ENCODE measurements at places on chromosomes 1 and 21.

DNA sequence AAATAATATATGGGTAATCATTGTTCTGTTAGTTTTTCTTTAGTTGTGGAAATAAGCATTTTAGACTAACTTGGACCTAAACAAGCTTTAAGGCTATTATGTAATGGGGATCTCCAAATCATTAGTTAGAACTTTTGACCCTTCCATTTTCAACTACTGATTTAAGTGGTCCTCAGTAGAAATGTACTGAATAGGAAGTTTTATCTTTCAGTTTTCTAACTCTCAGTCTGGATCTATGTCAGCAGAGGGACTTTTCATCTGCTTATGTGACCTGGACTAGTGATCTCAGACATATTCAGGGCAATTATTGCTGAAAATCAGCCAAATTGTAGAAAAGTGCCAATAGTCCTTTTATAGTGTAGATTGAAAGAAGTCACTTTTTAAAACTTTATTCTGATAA lies 56.0 kb downstream of the SASS6 start:
- no peak for DNase-seq

DNA sequence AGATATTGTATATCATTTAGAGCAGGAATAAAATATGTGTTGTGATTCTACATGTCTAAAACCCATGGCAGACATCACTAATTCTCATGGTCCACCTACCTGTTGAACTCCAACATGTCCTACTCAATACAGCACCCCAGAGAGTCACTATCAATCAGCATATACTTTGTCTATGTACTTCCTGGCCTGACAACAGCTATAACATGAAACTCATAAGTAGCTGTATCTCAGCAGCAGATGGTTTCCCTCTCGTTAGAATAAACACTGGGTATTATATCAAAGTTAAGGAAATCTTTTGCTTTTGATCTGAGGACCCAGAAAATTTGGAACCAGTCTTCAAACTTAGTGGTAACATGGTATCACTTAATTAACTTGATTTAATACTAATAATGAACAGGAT lies 15.8 kb downstream of the ARPC5 start:
- DNase-seq: no peak

GRCh38 chr1:220827445-220828178 lies 40.9 kb downstream of the MTARC1 start:
- DNase-seq: no peak

DNA sequence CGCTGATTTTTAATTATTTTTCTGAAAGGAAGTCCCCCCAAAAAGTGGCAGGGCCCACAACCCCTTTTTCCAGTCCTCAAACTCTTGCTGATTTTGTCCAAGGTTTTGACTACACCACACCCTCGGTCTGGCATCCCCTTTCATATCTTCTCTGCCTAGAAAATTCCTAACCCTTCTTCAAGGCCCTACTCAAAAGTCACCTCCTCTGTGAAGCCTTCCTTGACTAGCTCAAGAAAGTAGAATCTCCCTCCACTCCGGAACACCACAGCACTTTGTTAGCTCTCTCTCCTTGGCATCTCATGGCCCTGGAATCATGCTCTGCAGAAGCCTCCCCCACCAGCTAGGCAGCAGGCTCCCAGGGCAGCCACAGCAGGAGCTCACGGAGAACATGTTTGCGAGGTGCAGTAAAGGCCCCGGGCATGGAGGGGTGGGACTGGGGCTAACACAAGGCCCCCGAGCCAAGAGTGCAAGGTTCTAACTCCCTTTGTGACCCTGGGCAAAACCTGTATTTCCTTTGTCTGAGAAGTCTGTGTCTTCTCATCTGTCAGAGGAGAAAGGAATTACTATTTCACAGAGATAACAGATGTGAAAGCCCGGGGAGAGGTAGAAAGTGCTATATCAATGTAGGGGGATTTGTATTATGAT lies 17.7 kb upstream of the S100A7 start:
- DNase-seq: no peak

DNA sequence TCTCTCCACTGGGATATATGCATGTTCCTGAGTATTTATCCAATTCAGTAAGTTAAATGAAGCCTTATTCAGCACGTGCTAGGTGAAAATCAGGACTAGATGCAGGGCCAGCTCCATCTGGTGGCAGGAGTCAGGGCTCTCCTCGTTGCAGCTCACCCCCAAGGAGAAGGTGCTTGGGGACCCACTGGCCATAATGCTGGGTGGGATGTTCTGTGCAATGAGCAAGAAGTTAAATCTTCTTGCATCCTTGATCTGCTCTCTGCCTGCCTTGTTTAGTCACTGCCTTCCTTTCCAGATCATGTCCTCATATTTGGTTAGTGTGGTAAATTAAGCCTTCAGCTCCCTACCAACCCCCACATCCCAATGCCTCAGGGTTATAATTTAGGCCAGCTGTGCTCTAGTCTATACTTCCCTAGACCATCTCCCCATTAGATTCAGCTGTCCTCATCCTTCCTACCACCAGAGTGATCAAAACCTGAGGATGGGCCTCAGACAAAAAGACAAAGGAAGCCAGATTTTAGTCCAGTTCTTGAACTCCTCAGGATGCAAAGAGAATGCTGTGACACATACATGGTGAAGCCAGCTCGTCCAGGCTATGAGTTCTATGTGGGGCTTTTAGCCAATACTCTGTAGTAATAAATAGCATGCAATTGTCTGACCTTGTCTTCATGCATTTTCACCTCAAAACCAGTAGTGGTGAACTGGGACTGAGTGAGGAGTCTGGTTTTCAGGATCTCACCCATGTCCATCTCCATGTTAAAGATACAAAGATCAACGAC lies 55.9 kb downstream of the SEC16B start:
- no peak for DNase-seq

GRCh38 chr1:64678366-64678765 lies 66.5 kb upstream of the RAVER2 start:
- no peak for DNase-seq

DNA sequence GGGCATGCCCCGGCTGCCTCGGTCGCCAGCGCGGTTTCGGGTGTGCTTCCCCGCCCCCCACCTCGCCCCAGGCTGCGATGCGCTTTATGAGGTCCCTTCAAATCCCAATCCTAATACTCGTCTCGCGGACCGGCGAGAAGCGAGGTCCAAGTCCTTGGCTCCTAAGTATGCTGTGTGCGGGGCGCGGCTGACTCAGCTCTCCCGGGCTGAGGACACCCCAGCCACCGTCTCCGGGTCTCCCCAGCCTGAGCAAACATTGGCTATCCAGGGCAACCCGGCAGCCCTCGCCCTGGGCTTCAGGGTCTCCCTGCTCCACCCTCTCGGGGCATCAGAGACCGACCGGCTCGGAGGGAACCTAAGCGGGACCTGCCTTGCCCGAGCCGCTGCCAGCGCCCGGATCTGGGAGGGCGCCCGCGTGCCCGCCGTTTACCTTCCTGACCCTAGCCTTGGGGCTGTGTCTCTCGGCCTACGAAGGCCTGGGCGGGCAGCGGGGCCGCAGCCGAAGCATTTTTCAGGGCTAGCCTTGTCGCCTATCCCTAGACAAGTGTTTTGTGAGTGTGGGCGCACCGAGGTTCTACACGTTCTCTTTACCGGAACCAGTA lies 1.2 kb downstream of the ITPKB start:
- DNase-seq: peak; percentile 61

DNA sequence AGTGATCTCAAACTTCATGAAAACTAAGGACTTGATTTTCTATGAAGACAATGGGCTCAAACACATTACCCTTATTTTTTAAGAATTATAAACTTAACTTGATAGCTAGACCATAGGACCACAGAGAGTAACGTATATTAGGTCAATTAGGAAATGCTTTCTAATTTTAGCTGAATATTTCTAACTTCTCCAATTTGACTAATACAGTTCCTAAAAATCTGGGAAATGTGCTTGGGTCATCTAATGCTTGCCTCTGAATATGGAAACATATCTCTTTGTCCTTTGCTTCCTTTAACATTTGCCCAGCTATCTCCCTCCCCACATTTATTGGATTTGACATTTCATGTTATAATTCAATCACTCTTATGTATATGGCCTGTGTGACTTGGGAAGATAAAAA lies 141.4 kb downstream of the LHX8 start:
- DNase-seq: no peak

- no peak for DNase-seq
Measured at GRCh38 chr1:100569888-100570287, 31.9 kb downstream of the GPR88 start.

DNA sequence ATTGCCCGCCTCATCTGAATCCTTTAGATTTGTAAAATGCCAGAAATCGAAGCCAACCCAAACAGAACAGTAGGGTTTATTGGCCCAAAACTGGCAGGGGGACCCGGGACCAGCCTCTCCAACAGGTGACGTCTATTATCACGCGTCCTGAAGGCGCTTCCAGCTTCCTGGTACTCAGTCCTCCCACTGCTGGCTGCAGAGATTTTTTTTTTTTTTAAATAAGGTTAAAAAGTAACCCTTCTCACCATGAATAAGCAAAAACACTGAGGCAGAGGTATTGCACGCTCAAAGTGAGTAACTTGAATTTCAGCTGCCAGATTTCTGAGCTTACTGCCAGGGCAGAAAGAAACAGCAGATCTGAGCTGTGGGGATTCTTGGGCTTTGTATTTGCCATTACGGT lies 54.4 kb upstream of the GCLM start:
- no peak for DNase-seq

- DNase-seq: no peak
Measured at GRCh38 chr21:46057710-46058241, 40.1 kb upstream of the COL6A2 start.

GRCh38 chr1:225480825-225481434 lies 53.1 kb upstream of the LBR start:
- DNase-seq: no peak
